ENCODE measurements at places on chromosomes 2 and 18.

DNA sequence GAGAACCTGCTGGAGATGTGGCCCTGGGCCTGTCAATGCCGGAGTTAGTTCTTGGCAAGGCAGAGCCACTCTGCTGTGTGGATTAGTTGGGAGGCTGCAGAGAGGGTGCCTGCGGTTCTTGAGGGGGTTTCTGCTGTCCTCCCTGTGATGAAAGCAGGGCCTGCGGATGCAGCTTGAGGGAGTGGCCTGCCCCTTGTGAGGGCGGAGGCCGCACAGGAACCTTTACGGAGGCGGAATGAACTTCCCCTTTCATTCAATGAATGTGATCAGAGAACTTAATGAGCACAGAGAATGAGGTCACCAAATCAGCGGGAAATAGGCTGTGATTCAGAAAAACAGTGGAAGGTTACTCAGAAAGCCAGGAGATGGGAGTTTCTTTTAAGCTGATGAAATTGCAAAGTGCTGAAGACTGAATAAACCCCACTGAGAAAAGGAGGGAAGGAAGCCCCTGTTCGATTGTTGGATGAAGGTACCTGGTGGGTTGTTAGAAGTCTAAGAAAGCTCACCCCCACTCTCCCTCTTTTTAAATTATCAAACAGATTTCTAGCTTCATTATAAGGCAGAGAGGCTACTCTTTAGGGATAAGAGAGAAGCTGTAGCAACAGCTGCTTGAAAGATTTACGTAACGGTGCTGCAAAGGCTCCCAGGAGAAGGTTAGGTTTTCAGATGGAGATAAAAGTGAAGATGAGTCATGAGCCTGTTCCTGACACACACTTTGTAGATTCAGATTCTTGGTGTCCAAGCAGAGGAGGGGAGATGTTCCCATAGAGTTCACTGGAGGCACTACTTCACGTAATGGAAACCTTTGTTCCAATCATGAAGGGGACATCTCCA, 47.4 kb downstream of the VWA3B start:
- no peak for DNase-seq

DNA sequence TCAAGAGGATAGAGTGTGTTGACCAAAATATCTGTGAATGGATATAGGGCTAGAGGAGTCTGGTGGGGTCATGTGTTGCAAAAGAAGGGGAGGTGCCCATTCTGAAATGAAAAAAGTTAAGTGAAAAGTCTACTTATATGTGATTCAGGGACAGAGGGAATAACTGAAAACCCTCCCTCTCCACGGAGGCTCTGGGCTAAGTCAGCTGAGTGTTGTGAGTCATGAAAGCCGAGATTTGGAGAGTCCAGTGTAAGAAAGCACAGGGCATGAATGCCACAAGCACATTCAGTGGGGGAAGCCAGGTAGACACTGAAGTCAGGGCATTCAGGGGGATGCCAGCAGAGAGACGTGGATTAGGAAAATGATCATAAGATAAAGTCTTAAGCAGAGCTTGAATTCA, 871.9 kb downstream of the TSN start:
- DNase-seq, result no peak

DNA sequence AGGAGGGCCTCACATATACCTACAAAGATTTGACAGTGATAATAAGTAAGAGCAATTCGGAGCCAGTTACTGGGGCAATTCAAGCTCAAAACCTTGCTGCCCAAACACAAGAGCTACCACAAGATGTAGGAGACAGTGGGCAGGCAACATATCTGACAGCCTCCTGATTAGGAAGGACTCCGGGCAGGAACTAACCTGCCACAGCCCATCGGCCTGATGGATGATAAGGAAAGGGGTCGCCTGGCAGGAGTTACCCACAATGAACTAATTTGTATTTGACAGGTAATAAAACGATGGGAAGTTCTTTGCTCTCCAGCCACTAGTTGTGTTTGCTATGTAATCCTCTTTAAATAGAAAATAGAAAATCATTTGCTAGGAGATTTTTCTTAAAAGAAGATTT, 100.2 kb downstream of the ARHGAP15 start:
- DNase-seq, result no peak

- DNase-seq, result no peak
Measured at GRCh38 chr18:63297687-63298399, 21.7 kb downstream of the BCL2 start.

DNA sequence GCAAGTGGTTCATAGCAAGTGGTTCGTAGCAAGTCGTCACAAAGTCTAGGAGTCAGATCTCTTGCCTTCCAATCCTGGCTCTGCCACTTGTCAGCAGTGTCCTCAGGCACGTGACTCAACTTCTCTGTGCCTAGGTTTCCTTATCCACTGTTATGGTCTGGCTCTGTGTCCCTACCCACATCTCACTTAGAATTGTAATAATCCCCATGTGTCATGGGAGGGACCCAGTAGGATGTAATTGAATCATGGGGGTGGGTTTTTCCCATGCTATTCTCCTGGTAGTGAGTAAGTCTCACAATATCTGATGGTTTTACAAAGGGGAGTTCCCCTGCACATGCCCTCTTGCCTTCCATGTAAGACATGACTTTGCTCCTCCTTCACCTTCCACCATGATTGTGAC, 51.8 kb upstream of the AP1S3 start:
- DNase-seq, result no peak

- DNase-seq, result no peak
Measured at GRCh38 chr2:215431290-215431689, 4.6 kb downstream of the FN1 start.

DNA sequence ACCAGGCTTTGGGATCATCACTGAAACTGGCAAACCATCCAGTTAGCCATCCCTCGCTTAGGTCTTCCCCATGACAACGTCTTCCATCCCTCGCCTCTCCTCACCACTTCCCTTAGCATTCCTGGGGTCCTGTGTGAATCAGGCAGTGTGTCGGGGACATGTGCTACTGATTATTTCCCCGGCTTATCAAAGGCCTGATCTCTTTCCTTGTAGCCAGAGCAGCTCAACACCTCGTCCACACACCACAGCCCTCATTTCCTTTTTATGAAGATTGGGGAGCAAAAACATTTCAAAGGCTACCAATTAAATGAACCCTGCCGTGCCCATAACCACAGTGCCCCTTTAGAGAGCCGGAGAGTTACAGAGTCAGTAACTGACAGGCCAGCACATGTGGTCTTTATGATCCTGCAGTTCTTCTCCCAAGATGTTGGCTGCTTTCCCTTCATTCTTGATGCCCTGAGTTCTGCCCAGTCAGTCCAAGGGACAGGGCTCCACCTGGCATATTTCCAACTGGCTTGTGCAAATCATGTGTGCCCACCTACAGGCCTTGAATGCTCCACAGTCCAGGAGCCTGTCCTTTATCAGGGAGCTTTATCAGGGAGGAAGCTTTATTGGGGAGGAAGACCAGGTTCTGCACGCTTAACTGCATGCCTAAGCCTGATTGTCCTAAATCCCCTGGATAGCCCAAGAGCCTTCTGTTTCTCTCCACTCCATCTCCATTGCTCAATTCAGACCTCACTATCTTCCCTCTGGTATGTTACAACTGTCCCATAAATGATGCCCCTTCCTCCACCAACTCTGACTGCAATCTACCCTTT, 343.1 kb downstream of the CYRIA start:
- DNase-seq, result no peak

DNA sequence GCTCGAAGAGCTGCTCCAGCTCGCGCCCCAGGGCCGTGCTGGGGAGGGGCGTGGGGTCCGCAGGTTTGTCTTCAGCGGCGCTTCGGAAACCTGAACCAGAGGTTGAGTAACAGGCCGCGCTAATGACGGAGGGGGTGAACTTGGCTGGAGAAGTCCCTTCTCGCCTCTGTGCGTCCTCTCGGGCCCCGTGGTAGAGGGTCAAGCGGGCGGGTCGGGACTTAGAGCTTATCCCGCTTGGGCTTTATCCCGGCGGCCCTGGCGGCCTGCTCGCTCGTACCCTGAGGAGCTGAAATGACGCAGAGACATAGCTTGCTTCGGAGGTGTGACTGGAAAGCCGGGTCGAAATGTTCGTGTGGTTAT, 479 bp downstream of the RNMT start:
- peak; percentile 6 for DNase-seq

All from activated T-helper 1 cell treated with anti-CD3 and anti-CD28 coated beads, Interleukin-2, amount 50 U/mL, for 16 hours (primary cell).